Epithelial cell of esophagus (primary cell): ENCODE measurements at places on chromosomes 3 and 15.

- peak; percentile 13 for DNase-seq
These were observed 304.5 kb downstream of the RBMS3 start for GRCh38 chr3:29585368-29585767.

GRCh38 chr3:53728606-53729005 lies 117.6 kb downstream of the CHDH start:
- no peak for DNase-seq

GRCh38 chr3:195820901-195821300 lies 9.2 kb upstream of the MUC4 start:
- DNase-seq: no peak

- DNase-seq: no peak
These were observed 88.6 kb downstream of the THSD4 start for GRCh38 chr15:71203586-71204474.

GRCh38 chr3:126464494-126464893 lies 11.2 kb downstream of the ZXDC start:
- DNase-seq: no peak

- DNase-seq: no peak
These were observed 36.9 kb upstream of the C15orf39 start for GRCh38 chr15:75164625-75165350.

GRCh38 chr3:19063936-19064335 lies 84.4 kb upstream of the KCNH8 start:
- no peak for DNase-seq

GRCh38 chr15:91947683-91948608 lies 94.4 kb downstream of the SLCO3A1 start:
- peak; percentile 96 for DNase-seq

GRCh38 chr3:6721491-6721890 lies 139.4 kb upstream of the GRM7 start:
- DNase-seq: no peak

DNA sequence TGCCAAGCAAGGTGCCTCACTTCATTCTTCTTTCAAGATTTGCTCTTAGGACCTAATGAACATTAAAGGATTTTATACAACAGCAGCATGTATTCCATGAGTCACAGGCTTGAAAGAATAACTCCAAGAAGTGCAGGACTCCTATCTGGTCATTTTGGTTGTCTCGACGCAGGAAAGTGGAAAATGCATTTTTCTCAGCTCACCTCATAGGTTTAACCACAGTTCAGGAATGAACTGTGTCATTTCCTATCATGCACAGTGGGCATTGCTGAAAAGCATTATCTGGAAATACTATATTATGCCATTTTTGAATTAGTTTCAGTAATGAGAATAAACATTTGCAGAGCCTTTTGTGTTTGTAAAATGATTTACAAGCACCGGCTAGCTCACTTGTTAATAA lies 98.7 kb upstream of the BFSP2 start:
- DNase-seq: peak; percentile 69

DNA sequence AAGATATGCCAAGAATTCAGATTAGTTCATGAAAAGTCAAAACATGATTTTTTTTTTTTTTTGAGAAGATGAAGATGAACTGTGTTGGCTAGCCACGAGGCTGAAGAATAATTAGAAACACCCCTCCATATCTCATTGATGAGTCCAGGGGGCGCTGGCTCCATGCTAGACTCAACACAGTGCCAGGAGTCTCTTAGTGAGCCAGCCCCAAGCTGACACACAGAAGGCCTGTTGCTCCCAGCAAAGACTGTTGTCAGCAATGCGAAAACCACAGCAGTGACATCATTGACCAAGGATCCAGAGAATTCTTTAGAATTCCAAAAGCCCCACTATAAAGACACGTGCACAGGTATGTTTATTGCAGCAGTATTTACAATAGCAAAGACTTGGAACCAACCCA lies 185.2 kb downstream of the ANXA2 start:
- DNase-seq: peak; percentile 43

DNA sequence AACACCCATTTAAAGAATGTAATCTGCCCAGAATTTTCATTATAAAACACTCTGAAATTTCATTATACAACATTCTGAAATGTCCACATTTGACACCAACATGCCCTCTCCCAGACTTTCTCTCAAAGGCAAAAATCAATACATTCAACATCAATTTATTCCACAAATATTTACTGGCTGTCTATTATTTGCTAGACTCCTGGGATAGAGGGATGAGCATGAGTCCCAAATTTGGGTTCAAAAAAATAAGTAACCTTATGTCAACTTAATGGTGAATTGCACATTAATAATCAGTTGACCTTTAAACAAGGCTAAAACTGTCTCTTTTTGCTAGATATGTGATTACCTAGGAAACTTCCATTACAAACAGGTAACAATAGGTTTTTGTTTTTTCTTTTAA lies 109.0 kb downstream of the SERPINI1 start:
- DNase-seq: no peak

GRCh38 chr3:124395162-124395561 lies 335.1 kb upstream of the UMPS start:
- no peak for DNase-seq

- no peak for DNase-seq
These were observed 165.5 kb upstream of the LRRN1 start for GRCh38 chr3:3633761-3634160.

GRCh38 chr3:42507761-42508335 lies 5.4 kb downstream of the VIPR1 start:
- no peak for DNase-seq

DNA sequence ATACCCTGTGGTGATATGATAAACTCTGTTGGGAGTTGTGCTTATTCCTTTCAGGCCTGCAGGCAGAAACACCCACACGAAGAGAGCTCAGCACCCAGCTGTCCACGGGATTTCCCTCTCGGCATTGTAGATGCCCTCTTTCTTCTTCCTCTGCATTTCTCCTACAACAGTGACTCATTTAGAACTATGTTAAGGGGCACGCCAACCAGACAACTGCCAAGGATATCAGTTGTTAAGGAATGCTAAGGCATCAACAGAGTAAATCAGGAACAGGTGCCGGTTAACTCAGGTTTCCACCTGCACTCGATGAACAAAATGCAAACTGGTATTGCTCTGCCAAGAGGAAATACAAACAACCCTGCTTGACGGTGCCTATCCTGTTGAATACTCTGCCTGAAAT lies 270.0 kb upstream of the PEX5L start:
- peak; percentile 78 for DNase-seq

GRCh38 chr15:48617619-48618018 lies 27.9 kb downstream of the FBN1 start:
- DNase-seq: no peak

DNA sequence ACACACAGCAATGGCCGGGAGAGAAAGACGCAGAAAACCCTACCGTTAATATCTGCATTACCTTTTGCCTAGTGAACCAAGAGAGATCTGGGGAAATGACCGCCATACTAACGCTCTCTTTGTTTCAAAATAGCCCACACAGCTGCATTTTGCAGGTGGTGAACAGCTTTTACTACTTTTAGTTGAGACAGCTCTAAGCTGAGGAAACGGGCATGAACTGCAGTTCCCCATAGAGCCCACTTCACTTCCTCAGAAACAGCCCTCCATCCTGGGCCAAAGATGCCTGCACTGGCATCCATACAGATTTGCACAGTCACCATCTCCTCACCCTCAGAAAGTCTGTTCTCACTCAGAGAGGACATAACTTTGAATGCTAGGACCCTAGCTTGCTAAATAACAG lies 45.0 kb downstream of the ZNF860 start:
- no peak for DNase-seq

- peak; percentile 95 for DNase-seq
These were observed 59.6 kb upstream of the TSC22D2 start for GRCh38 chr3:150348500-150348899.

DNA sequence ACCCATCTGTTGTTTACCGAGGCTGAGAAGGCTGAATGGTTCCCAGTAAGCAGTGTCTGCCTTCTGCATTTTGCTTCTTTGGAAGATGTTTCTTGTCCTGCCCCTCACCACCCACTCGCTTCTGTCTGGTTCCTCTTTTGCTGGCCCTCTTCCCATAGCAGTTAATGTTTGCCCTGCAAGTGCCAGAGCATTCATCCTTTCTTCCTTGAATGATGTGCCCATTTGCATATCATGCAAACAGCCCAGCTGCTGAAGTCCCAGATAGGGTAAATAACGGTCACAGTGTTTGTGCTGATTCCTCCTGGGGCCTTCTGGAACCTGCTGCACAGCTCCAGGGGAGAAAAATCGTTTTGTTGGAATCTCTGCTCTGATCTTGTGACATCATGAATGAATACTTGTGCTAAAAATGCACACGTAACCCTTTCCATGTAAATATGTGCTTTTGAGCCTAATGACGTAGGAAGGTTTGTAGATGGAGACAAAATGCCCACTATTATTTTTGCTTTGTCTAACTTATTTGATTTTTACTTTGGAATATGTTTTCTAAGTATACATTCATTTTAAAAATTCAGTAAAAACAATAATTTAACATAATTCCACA lies 381.0 kb downstream of the SOX2 start:
- DNase-seq: no peak

DNA sequence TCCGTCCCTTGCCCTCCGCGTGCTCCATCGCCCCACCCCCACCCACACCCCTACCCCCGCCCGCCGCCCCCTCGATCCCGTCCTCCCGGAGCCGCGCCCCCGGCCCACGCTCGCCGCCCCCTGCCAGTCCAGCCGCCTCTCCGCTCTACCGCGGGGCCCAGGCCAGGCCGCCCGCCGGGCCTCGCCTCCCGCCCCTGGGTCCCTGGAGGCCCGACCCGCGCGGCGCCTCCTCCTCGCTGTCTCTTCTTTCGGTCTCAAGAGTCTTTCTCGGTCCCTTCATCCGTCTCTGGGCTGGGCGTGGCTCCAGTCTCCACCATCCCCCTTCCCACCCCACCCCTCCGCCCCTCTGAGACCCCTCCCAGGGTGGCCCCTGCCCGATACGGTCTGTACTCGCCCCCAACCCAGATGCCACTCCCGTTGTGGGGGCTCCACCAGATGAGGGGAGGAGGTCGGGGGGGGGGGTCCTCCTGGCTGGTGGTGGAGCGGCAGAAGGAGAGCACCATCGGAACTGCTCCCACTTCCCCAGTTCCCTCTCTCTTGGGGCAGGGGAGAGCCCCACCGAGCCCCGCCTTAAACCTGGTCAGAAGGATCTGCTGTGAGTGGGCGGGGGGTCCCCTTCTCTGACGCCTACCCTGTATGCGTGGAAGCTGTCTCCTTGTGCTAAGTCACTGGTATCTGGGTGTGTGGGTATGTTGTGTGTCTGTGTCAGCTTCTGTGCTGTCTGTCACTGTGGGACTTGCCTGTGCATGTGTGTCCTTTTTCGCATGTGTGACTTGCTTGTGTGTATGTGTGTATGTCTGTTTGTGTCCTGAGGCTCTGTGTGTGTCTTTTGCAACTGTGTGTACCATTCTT lies 1.0 kb downstream of the PRKCD start:
- DNase-seq: peak; percentile 58

GRCh38 chr3:71813704-71814103 lies 28.8 kb upstream of the PROK2 start:
- DNase-seq: no peak

DNA sequence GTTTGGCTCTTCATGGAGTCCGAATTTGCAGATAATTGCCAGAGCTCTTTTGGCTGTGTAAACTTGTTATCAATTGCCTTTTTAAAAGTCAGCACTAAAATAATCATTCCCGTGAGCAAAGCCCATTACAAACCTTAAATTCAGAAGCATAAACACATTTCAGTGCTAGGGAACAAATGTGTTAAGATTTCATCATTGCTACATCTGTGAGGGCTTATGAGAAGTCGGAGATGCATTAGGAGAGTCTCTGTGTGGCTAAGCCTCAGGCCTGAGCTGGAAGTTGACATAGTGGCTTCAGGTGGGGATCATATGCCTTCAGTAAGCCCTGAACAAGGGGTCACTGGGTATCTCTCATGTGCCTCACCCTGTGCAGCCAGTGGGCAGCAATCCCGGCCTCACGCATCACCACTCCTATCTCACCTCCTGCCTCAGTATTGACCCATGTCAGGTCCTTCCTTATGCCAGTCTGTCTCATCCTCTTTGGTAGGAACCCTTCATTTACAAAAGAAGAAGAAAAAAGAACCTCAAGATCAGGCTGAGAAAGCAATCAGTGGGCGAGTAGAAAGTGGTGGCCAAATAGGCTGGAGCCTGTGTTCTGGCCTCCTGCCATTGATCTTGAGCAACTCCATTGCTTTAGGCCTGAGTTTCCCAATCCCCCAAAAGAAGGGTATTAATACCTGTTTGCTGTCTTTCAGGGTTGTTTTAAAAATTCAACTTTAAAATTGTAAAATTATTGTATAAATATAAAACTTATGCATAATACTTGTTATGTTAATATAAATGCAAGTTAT lies 233.5 kb downstream of the IL20RB start:
- DNase-seq: peak; percentile 5
